ENCODE measurements at places on chromosomes 13 and 19. TPM values are rescaled to one million over a fixed set of nuclear protein-coding genes. Genes with fewer than 3 reads are reported as not detected.

GRCh38 chr13:85492283-85492682 lies 306.9 kb downstream of the SLITRK6 start:
- DNase-seq = no peak

GRCh38 chr13:33199289-33199850 lies 86.2 kb downstream of the STARD13 start:
- no peak for DNase-seq

GRCh38 chr13:97074618-97075017 lies 80.3 kb upstream of the OXGR1 start:
- no peak for DNase-seq

DNA sequence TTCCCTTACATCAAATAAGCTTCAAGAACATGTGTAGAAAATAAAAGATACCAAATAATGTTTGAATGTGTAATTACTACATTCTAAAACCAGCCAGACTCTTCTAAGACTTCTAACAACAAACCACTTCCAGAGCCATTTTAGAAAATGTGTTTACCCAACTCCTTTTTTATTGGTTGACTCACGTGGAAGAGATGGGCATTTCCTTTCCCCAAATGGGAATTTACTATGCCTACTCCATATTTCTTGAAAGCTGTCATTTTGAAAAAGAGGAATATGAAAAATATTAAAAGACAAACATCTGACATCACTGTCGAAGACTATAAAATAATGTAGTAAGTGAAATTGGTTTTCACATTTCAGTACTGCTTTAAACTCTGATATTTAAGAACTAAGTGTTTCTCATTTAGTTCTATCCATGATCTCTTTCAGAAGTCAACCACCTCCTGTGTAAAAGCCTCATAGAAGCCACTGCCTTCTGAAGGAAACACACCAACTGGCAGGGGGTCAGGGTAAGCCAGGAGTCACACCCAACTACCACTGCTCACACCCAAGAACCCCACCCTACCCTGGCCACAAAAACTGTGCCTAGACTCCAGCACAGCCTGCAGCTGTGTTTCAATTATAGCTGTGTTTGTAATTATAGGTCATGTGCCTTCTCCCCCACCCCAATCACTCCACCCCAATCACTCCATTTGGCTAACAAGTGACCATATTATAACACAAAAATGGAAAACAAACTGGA lies 86.8 kb downstream of the UBL3 start:
- DNase-seq = no peak

DNA sequence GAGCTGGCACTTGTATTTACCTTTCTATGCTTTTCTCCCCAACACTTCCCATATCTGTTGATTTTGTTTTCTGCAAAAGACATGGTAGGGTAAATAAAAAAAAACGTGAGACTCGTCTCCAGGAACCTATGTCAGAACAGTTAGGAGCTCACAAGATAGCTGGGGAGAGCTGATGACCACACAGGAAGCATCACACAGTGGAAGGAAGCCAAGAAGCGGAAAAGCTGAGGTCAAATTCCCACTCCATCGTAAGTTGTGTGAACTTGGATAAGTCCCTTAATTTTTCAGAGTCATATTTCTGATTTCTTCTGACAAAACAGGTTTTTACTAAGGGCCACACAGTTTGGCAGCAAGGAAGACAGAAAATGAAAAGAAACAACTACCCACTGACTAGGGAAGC lies 199.6 kb downstream of the KLF5 start:
- no peak for DNase-seq

- DNase-seq = no peak
These were observed 106.4 kb upstream of the EDNRB start for GRCh38 chr13:78024996-78025395.

DNA sequence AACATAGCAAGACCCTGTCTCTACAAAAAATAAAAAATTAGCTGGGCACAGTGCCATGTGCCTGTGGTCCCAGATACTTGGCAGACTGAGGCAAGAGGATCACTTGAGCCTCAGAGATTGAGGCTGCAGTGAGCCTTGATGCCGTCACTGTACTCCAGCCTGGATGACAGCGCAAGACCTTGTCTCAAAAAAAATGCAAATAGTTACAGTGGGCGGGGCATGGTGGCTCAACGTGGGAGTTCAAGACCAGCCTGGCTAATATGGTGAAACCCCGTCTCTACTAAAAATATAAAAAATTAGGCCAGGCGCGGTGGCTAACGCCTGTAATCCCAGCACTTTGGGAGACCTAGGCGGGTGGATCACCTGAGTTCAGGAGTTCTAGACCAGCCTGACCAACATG lies 8.5 kb downstream of the PGLS start:
- DNase-seq = no peak

- DNase-seq = no peak
These were observed 545.2 kb downstream of the GPC6 start for GRCh38 chr13:93771782-93772181.

DNA sequence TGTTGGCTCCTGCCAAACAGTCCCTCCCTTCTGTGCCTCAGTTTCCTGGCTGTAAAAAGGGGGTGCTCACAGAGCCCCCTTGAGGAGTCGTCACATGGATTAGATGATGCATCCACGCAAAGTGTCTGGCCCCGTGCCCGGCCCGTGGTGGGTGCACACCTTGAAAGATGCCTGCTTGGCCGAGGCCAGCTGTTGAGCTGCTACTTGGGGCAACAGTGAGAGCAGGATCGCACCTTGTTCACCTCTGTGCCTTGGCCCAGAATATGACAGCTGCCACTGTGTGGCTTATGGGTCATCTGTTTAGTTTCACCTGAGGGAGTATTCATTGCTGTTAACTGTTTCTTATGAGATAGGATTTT lies 17.7 kb downstream of the CRTC1 start:
- no peak for DNase-seq

GRCh38 chr19:19405971-19406877 lies 749 bp downstream of the GATAD2A start:
- no peak for DNase-seq

GRCh38 chr13:50617134-50617721 lies 226.3 kb downstream of the DLEU7 start:
- no peak for DNase-seq

Gene FSD1
- 4.0 TPM for polyA plus RNA-seq

Gene ZNF98
- not detected for polyA plus RNA-seq

Gene MISP3
- 0.52 TPM for polyA plus RNA-seq

Gene KLK5
- polyA plus RNA-seq = not detected

Gene LILRB2
- polyA plus RNA-seq = 0.18 TPM

Gene JUNB
- polyA plus RNA-seq = 71.6 TPM
